ENCODE measurements at places on chromosomes 1 and 21.

DNA sequence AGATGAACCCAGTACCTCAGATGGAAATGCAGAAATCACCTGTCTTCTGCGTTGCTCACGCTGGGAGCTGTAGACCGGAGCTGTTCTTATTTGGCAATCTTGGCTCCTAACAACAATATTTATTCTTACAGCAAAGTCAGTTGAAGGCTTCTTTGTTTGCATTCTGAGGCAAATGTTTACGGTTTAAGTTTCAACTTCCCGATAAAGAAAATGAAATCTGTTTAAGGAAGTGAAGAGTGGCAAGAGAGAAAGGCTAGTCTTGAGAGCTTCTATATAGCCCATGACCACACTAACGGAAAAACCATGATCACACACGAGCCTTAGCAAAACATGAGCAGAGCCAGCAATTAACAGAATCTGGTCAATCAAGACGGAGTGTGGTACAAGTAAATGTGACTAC, 122.6 kb upstream of the ZNHIT6 start:
- DNase-seq, result no peak

GRCh38 chr1:158013840-158014730, 20.6 kb downstream of the KIRREL1 start:
- peak; percentile 65 for DNase-seq

GRCh38 chr1:234769986-234770795, 160.2 kb upstream of the IRF2BP2 start:
- DNase-seq, result no peak

DNA sequence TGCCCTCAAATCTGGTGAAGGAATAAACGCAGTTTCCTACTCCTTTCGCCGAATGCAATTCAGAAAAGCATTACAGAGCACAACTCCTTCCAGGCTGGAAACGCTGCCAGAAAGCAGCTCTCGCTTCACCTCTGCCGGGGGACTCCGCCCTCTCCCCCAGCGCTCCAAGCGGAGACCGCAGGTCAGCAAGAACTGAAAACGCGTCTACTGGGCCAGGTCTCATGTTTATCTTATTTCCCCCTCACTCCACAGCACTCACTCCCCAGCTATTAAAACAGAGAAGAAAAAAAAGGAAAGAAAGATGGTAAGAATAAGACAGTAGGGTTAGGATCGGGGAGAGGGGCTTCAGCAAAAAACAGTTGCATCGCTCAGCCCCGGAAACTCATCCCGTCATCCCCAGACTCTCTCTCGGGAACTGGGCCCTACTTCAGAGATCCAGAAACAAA, 833 bp upstream of the RCOR3 start:
- peak; percentile 84 for DNase-seq

DNA sequence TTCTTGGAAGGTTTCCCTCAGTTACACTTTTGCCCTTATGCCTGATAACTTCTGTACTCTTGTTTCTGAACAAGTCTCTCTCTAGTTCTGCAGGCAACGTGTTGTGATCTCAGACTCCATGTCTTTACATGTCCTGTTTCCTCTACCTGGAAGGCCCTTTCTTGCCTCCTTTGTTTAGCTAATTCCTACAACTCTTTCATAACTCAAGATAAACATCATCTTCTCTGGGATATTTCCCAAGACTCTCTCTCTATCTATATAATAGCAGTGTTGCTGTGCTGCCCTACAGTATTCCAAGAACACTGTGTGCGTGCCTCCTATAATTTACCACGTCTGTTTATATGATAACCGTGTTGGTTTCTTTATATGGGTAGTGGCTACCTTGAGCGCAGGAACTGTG, 47.8 kb downstream of the CHRM3 start:
- no peak for DNase-seq

DNA sequence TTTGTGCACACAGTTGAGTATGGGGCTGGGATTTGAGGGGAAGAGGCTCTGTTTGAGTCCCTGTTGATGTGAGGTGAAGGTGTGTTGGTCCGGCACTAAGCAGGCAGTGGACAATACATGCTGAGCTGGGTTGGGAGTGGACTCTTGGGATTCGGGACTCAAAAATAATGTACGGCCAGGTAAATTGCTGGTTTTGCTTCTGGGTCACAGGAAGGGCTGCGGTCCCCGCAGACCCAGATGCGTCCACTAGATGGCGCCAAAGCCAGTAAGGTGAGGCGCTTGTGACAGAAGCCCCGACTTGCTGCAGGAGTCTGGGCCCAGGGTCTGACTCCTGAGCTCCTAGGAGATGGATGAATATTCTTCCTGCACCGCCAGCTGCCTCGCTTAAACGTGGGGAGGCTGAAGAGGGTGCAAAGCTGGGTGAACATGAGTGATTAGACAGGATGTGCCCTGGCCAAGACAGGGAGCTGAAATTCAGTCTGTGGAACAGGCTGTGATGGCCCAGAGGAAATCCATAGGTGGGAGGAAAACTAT, 61.4 kb downstream of the ACBD3 start:
- peak; percentile 91 for DNase-seq

GRCh38 chr1:221740993-221741702, 741 bp downstream of the DUSP10 start:
- DNase-seq, result peak; percentile 70

DNA sequence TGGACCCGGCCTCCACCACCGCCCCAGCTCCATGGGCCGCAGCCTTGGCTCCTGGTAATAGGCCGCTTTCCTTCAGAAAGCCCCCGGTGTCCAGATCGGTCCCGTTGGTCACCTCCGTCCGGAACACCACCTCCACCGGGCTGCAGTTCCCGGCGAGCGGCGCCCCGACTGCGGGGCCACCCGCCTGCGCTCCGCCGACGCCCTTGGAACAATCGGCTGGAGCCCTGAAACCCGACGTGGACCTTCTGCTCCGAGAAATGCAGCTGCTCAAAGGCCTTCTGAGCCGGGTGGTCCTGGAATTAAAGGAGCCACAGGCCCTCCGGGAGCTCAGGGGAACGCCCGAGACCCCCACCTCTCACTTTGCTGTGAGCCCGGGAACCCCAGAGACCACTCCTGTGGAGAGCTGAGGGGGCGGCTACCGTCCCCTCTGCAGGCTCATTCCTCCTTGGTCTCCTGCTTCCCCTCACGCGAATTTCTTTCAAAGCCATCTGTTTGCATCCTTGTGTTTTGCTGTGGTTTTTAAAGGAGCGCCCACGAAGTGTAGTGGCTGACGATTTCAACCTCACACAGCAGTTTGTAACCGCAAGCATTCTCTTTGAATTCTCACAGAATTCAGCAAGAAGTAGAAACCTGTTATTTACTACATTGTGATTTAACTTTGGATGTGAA, 6.0 kb downstream of the FCRLB start:
- peak; percentile 59 for DNase-seq

DNA sequence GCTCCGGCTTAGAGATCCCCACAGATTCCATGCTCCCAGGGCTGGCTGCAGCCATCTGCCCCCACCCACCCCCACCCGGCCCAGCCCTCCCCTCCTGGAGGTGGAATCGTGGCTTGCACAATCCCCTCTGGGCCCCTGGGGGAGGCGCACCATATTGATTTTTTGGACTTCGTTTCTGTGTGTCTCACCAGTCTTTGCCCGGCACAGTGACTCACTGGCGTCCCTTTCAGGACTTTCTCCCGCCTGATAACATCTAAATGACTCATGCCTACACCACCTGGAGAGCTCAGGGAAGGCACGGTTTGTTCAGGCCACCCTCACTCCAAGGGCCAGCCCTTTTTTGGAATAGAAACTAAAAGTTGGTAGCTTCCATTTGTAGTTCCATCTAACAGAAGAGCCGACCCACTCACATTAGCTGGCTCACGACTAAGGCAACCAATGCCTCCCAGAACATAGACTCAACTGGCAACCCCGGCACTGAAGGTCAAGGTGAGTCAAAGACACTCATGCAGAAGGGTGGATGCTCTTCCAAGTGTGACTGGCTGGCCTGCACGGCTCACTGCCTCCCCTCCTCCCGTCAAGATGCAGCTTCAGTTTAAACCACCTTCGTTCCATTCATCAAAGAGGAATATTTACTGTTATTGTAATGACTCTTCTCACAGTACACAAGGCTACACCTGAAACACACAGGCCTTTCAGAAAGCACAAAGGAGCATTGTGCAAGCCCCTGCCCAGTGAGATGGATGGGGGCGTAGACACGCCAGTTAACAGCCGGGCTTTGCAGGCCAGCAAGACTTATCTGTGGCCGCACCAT, 18.1 kb upstream of the ETS2 start:
- peak; percentile 54 for DNase-seq

- no peak for DNase-seq
Measured at GRCh38 chr1:183694066-183694465, 41.0 kb upstream of the APOBEC4 start.

GRCh38 chr1:41891199-41891896, 27.4 kb downstream of the HIVEP3 start:
- DNase-seq, result no peak

DNA sequence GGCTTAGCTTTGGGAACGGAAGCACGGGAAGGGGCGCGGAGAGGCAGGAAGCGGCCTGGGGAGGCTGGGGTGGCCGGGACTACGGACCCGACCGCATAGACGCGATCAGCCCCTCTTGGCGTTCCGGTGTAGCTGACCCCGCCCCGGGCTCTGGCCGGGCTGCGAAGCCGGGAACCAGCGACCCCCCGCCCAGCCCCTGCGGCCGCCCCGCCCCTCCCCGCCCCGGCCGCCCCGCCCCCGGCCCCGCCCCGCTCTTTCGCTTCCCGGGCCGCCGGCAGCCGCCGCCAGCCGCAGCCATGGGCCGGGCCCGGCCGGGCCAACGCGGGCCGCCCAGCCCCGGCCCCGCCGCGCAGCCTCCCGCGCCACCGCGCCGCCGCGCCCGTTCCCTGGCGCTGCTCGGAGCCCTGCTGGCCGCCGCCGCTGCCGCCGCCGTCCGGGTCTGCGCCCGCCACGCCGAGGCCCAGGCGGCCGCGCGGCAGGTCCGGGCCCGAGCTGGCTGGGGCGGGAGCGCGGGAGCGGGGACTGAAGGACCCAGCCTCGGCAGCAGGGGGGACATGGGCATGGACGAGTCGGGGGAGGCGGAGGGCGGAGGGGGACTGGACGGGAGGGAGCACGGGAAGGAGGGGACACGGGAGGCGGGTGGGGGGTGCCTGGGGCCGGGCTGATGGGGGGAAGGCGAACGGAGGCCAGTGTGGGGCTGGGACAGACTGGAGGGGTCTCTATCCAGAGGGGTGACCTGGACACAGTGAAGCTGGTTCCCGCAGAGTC, at the start of gene SELENON:
TSS of gene SELENON (plus strand) at position 259 of the 768 bp plus-strand sequence. CDS start at position 297, 38 bp downstream.
- peak; percentile 75 for DNase-seq

DNA sequence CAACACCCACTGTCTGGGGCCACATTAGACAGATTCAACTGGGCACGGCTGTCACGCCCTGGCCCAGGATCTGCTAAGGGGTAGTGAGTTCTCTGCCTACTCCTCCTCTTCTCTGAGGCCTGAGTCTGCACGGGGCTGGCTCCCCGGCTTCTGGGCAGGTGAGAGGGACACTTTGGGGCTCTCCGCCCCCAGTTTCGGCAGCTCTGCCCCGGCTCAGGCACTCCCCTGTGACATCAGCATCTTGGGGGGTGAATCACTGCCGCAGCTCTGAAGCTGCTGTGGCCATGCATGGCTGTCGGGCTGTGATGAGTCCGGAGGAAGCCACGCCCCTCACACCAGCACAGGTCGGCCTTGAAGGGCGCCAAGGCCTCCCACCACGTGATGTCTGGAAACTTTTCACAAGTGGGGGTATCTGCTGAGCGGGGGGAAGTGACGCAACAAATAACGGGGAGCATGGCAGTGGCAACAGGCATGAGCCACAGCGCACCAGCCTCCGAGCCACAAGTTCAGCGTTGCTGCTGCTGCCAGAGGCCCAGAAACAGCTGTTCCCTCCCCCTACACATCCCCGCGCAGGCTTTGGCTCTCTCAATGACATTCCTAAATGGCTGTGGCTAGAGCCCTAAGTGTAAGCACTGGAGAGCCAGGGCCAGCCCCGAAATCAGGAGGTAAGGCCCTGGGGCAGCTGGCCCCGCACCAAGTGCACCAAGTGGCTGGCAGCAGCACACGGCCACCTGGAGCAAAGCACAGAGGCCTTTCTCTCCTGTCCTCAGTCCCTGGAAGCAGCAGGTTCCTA, 26.3 kb downstream of the ZBTB17 start:
- peak; percentile 91 for DNase-seq

- DNase-seq, result no peak
Measured at GRCh38 chr1:213425376-213426030, 374.5 kb downstream of the RPS6KC1 start.

DNA sequence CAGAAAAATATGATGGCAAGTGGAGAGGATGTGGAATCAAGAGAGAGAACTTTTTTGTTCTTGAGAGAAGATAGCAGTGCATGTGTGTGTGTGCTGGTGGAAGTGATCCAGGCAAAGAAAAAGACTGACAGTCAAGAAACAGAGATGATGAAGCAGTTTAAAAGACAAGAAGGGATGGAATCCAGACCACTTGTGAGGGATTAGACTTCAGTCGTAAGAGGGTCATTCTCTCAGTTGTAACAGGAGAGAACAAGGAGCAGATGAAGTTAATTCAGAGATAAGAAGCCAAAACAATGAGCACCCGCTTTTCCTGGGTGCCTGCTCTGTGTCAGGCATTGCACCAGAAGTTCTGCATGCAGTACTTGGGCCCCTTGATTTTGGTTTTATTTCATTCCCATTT, 76.6 kb downstream of the RNF220 start:
- DNase-seq, result no peak

DNA sequence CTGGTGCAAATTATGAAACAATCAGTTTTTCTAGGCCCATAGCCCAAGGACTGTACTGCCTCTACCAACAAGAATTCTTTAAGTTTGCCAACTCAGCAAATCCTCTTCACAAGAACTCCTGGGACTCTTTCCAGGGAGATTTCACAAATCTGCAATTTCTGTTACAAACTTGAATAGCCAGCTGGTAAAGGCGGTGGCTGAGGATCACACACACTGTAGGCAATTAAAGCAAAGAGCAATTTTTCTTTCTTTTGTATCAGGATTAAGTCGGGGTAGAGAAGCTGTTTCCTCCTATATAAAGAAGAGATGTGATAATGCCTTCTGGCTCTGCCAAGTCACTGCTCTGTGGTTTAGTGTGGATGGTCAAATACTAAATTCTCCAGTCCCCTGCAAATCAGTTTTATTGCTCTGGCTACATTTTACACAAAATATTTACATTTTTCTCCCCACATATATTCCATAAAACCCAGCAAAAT, 1.7 kb downstream of the ALDH9A1 start:
- DNase-seq, result peak; percentile 97

GRCh38 chr1:24351247-24351646, 32.1 kb downstream of the GRHL3 start:
- DNase-seq, result no peak

DNA sequence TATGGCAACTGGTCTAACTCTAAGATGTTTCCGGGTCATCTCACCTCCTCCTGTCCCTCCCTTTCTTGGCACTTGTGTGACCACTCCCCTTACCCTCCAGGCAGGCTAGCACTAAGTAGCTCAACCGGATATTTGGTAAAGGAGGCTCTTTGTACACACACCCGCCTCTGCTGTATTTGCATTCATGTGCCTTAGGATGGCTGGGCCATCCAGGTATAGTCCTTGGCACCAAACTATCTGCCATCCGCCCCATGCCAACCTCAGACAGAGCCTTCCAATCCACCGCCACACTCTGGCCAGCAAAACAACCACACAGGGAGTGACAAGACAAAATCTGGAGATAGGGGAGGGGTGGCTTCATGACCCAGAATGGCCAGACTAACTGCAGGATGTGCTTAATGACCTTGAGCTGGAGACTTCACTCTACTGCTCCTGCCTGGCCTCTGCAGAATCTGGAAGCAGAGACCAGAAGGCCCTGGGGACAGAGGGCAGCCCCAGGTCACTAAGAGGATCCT, 59.5 kb downstream of the CDK18 start:
- no peak for DNase-seq

All from adipocyte (in vitro differentiated cells).